ENCODE measurements at places on chromosomes 3 and 15.

GRCh38 chr3:13891017-13891392 is 11.1 kb upstream of the WNT7A start:
- DNase-seq, result no peak

- no peak for DNase-seq
Observed at GRCh38 chr3:177145954-177146353, 51.3 kb downstream of the TBL1XR1 start.

DNA sequence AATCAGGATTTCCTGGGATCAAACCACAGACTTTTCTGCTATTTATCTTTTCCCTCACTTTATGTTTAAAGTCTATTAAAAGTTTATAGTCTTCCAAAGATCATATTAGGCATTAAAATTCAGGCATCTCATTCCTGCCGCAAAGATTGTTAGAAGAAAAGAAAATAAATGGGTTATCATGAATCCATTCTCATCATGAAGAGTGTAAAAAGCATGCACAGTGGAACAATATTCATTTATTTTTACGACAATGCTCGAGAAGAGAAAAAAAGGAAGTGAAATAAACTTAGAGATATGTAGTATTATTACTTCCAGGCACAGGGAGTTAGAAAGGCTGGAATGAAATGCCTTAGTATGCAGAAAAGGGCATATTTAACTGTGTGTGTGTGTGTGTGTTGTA is 213.7 kb upstream of the PLSCR5 start:
- no peak for DNase-seq

- DNase-seq, result no peak
Observed at GRCh38 chr3:176074096-176074495, 1123.2 kb downstream of the TBL1XR1 start.

DNA sequence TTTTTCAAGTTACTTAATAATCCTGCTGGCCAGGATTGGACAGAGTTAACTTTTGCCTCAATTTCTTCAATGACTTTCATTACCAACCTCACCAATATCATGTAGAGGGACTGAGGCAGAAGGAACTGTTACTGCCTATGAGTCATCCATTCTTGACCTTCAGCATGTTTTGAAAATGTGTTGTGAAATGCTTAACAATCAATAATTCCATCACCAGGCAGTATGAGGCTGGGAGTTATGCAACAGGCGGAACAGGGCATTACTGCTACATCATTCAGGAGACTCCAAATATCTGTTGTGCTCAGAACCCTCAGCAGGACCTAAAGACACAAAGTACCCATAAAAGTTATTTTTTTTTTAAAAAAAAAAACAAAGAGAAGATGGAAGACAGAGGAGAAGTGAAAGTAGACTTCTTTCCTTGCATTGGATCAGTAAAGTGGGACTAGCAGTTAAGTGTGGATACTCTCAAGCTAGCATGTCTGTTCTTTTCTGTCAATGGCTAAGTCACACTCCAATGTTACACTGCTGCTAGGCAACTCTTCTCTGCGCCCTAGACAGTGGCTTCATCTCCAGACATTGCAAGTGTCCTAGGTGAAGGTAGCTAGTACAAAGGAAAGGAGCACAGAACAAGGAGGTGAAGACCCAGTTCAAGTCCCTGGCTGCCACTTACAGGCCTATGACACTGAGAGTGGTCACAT is 184.9 kb upstream of the LPP start:
- DNase-seq, result no peak

DNA sequence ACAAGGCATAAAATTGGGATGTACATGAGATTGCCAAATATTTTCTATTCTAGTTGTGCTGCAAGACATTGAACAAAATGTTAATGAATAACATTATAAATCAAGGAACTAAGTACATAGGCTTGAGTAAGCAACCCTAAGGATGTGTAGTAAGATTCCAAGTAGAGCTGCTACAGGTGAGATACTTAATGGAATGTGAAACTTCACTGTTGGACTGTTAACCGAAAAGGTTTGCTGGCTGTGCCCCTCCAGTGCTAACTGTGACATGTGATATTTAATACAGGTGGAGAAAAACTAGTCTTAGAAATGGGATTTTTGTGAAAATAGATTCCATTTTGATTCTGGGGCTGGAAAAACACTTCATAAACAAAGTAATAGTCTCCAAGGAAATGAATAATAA is 52.4 kb downstream of the TSC22D2 start:
- DNase-seq, result no peak

DNA sequence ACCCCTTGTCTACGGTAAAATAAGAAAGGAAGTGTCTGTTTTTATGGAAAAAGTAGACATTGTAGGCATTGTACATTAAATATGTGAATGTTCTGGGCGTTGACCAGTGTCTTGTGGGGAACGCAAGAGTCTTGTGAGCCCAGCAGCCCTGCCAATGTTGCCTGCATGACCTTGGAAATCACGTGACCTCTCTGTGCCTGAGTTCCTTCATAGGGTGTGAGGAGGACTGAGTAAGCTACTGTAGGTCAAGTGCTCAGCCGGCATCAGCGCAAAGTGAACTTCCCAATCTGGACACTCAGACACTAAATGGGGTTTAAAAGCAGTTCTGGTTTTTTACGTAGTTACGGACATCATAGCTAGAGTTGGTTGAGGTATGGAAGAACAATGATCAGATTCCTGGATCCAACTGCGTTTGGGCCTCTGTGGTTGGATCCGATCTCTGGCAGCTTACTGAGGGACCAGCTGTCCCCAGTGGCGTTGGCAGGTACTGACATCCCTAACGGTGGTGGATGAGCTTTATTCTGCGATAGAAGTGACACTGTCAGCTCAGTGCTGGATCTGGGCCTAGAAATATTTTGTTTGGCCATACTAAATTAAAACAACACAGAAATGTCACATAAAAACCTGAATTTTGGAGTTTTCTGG is 63.8 kb downstream of the SPSB4 start:
- DNase-seq, result no peak

- DNase-seq, result no peak
Observed at GRCh38 chr15:101407439-101407838, 82.1 kb downstream of the PCSK6 start.

DNA sequence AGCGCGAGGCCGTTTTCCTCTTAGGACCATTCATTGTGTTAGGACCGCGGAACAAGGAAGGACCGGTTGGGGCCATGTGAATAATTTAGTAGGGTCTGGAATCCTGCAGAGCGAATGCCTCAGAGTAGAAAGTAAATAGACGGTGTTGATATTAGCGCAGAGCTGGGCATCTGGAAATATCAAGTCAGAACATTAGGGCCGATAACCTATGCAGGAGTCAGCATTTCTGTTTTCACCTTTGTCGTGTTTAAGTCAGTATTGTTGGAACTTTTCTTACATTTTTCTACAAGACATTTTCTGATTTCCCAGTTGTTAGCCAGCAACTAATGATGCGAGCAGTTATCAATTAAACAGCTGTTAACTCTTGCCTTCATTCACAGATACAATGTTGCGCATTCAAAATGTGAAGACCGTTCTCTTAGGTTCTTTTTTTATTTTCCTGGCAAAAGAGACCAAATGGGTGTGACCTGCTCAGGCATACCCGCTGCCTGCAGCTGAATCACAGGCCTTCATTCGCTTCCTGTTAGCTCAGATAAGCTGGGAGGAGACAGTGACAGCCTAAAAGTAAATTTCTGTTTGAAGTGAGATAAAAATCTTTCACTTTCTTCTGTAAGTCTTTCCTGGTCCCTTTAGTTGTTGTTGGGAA is 966 bp upstream of the PKM start:
- peak; percentile 78 for DNase-seq

GRCh38 chr15:97992823-97993222 is 32.3 kb downstream of the ARRDC4 start:
- DNase-seq, result no peak
